ENCODE measurements at places on chromosomes 5 and 9.

DNA sequence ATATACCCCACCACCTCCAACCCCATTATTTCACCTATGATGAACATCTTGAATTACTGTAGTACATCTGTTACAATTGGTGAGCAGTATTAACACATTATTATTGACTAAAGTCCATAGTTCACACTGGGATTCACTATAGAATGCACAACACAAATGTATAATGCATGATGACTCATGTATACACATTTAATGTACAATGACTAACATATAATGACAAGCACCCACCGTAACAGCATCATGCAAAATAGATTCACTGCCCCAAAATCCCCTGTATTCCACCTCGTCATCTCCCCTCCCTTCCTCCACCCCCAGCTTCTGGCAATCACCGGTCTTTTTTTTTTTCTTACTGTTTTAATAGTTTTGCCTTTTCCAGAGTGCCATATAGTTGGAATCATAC, 47.1 kb upstream of the NEK6 start:
- H3K27ac ChIP-seq, result no peak overlapping the region
- DNase-seq, result no peak
- H3K4me1 ChIP-seq, result peaks cover 36% of the 10 kb centered on the region
- no peak overlapping the region for H3K4me3 ChIP-seq
- peaks cover 23% of the 10 kb centered on the region for H3K27me3 ChIP-seq

- H3K4me3 ChIP-seq, result no peak overlapping the region
- H3K36me3 ChIP-seq, result no peaks in the 10 kb centered on the region
- no peak for DNase-seq
- 0 out of 2 replicates have a peak, but pooled peaks cover 5% of the 10 kb centered on the region for H3K27me3 ChIP-seq
These were observed 472.5 kb downstream of the MTRR start for GRCh38 chr5:8341406-8341805.

- H3K4me1 ChIP-seq, result peaks cover 15% of the 10 kb centered on the region
- H3K36me3 ChIP-seq, result no peaks in the 10 kb centered on the region
- no peak for DNase-seq
These were observed 299.2 kb downstream of the CD180 start for GRCh38 chr5:66897356-66897755.

- H3K27me3 ChIP-seq, result no peaks in the 10 kb centered on the region
- H3K4me1 ChIP-seq, result no peaks in the 10 kb centered on the region
- DNase-seq, result no peak
These were observed 160.2 kb downstream of the CNTLN start for GRCh38 chr9:17294822-17295624.

GRCh38 chr9:123772967-123773366, 157.0 kb downstream of the DENND1A start:
- no peak overlapping the region for H3K4me3 ChIP-seq
- no peaks in the 10 kb centered on the region for H3K36me3 ChIP-seq
- H3K27ac ChIP-seq, result no peak overlapping the region

DNA sequence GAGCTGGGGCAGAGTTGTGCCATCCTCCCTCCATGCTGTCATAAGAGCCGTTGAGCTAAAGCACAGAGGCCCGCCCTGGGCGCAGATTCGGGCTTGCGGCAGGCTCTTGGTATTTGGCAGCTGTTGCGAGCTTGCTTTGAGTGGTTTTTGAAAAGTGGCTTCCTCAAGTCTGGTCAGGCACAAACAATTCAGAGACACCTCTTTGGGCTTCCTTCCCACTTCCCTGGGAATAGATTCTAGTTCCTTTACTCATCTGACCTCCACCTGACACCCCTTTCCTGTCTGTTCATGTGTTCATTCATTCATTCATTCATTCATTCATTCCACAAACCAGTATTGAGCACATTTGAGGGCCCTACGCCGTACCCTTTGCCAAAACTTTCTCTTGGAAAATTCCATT, 27.4 kb downstream of the NCS1 start:
- H3K27me3 ChIP-seq, result peaks cover 84% of the 10 kb centered on the region
- no peak overlapping the region for H3K27ac ChIP-seq
- no peaks in the 10 kb centered on the region for H3K36me3 ChIP-seq
- H3K4me1 ChIP-seq, result no peaks in the 10 kb centered on the region
- no peak overlapping the region for H3K4me3 ChIP-seq

DNA sequence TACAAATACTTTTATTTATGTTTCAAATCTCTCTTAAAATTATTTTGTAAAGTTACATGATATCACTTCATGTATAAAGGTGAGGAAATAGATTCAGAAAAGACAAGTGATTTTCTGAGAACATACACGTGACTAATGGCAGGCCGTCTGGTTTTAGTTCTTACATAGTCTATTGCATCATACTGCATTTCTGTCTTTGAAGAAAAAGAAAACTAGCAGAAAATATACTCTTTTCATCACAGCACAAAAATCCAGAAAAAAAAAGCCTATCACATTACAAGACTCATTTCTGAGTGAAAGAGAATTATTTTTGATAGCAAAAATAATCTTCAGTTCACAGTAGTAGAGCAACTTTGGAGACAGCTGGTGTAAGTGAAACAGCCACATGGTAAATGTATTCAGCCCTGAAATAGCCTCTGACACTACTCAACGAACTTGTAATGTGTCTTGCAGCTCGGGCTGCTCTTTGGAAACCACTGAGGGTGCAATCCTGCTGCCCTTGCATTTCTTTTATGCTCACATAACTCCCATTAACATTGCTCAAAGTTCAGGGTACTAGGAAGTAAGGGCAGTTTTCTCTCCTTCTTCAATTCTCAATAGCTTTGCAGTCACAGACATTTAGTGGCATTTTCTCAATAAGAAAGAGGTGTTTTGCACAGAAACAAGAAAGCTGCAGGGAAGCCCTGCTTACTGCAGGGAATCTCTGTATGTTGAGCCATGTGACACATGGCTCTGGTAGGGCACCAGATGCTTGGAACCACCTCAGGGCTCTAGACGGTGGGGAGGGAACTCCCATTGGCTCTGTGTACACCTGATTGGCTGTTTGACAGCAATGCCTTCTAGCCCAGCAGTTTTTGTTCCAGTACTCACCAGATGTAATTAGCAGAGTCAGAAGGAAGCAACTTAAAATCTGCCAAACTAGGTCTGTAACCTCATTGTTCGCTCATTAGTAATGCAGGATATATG, 845.3 kb upstream of the PTPRD start:
- peak overlapping the region; percentile 35 for H3K4me3 ChIP-seq
- peak; percentile 91 for DNase-seq
- peak overlapping the region; percentile 84 for H3K27ac ChIP-seq
- no peaks in the 10 kb centered on the region for H3K27me3 ChIP-seq

DNA sequence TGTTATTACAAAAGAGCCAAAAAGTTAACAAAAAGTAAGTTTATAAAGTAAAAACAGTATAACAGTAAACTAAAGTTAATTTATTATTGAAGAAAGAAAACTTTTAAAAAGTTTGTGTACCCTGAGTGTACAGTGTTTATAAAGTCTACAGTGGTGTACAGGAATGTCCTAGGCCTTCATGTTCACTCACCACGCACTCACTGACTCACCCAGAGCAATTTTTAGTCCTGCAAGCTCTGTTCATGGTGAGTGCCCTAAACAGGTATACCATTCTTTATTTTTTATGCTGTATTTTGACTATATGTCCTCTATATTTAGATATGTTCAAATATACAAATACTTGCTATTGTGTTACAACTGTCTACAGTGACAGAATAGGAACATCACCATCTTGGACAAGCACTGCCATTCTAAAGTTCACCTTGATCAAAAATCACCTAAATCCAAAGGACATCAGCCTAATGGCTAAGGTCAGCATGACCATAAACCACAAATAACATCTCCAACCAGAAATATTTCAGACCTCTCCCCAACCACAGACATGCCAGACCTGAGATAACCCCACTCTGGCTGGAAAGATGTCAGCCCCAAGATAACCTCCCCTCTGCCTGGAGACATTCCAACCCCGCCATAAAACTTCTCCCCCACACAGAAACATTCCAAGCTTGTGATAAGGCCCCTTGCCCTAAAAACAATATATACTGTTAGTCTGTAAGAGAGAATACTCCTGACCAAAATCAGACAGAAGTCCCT, 56.1 kb downstream of the AGXT2 start:
- H3K4me3 ChIP-seq, result no peak overlapping the region
- no peaks in the 10 kb centered on the region for H3K36me3 ChIP-seq
- H3K4me1 ChIP-seq, result no peaks in the 10 kb centered on the region
- H3K27ac ChIP-seq, result no peak overlapping the region
- no peaks in the 10 kb centered on the region for H3K27me3 ChIP-seq

GRCh38 chr5:1139331-1140170, 27.7 kb upstream of the SLC12A7 start:
- H3K4me1 ChIP-seq, result peaks cover 30% of the 10 kb centered on the region
- no peak overlapping the region for H3K4me3 ChIP-seq

- no peak overlapping the region for H3K4me3 ChIP-seq
- no peaks in the 10 kb centered on the region for H3K27me3 ChIP-seq
- H3K27ac ChIP-seq, result no peak overlapping the region
- no peaks in the 10 kb centered on the region for H3K36me3 ChIP-seq
- no peaks in the 10 kb centered on the region for H3K4me1 ChIP-seq
These were observed 344.5 kb upstream of the ITGA1 start for GRCh38 chr5:52443187-52443586.

GRCh38 chr5:68225188-68225910, 9.8 kb downstream of the PIK3R1 start:
- H3K27ac ChIP-seq, result no peak overlapping the region
- no peaks in the 10 kb centered on the region for H3K4me1 ChIP-seq
- no peaks in the 10 kb centered on the region for H3K27me3 ChIP-seq
- no peak overlapping the region for H3K4me3 ChIP-seq
- 0 out of 2 replicates have a peak, but pooled peaks cover 10% of the 10 kb centered on the region for H3K36me3 ChIP-seq

- H3K27me3 ChIP-seq, result no peaks in the 10 kb centered on the region
- H3K27ac ChIP-seq, result no peak overlapping the region
- no peak overlapping the region for H3K4me3 ChIP-seq
These were observed 23.7 kb downstream of the G3BP1 start for GRCh38 chr5:151795426-151795825.

All from MM.1S (cell line).